MCF 10A (cell line): ENCODE measurements at places on chromosomes 3 and 15. TPM values are rescaled to one million over a fixed set of nuclear protein-coding genes. Genes with fewer than 3 reads are reported as not detected.
A peak's percentile ranks its signal among the peaks of the same experiment; 100 is the strongest.

- H3K27ac ChIP-seq, result no peak overlapping the region
- no peaks in the 10 kb centered on the region for H3K27me3 ChIP-seq
- H3K4me3 ChIP-seq, result no peak overlapping the region
- peaks cover 5% of the 10 kb centered on the region for H3K4me1 ChIP-seq
These were observed 3.3 kb upstream of the PSMD2 start for GRCh38 chr3:184295771-184296170.

TMC3 gene
- not detected in 2 replicates for total RNA-seq

PTPRG gene
- 47.9 and 54.5 TPM in 2 replicates for total RNA-seq

CAND2 gene
- total RNA-seq, result not detected in 2 replicates

KCNH8 gene
- 0.07 TPM in 1 of 2 replicates, not detected in the other for total RNA-seq

DNA sequence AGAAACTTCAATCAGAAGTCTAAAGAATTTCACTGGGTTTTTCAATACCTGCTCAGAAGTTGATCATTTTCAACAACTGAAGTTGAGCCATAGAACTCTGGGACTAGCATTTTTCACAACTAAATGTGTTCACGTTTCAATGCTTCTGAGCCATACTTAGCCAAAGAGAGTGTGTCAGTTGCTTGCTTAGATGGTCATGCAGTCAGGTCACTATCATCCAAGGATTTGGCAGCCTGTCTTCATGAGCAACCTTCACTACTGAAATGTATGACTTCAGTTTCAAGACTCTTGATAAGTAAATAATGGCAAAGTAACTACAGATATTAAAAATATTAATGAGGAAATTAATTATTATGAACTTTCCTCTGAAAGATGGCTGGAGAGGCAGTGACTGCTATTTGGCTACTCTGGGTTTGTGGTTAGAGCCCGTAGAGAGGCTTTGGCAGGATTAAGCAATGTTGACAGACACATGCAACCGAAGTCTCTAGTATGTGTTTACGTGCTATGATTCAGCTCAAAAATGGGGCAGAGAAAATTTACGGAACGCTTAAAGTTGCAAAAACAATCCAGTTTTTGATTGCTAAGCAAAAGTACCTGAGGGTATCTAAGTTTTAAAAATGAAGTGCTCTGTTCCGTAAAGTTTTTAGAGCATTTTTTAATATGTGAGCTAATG lies 133.8 kb downstream of the GMNC start:
- H3K36me3 ChIP-seq, result no peaks in the 10 kb centered on the region
- no peaks in the 10 kb centered on the region for H3K27me3 ChIP-seq
- DNase-seq, result peak; percentile 82
- H3K4me1 ChIP-seq, result peaks cover 14% of the 10 kb centered on the region
- H3K27ac ChIP-seq, result peak overlapping the region; percentile 91

DNA sequence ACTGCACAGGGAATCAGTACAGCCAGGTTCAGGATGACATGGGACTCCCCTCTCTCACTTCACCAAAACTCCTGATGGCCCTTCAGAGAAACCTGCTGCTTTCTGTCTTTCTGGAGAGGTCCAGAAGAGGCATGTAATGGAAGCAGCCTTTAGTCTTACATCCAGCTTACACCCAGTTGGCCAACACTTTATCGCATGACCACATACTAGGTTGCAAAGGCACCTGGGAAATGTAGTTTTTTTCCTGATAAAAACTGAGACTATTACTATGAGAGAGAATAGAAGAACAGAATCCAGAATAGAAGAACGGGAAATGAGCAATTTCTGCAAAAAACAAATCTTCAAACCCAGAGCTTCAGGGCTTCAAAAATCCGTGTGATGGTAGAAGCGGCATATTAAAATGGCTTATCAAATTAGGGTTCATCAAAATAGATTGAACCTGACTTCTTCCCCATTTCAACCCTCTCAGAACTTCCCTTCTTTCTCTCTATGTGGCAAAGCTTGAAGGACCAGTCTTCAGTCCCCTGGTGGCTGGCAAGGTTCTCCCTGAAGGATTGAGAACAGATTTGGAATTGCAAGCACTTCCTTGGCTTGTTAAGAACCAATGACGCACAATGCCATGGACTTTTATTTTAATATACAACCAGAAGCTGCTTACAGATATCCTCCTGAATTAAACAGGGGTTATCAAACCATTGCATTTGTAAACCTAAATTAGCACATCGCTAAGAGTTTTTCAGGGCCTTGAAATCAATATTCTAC lies 34.4 kb downstream of the CORO2B start:
- H3K27ac ChIP-seq, result no peak overlapping the region
- no peaks in the 10 kb centered on the region for H3K4me1 ChIP-seq
- peaks cover 13% of the 10 kb centered on the region for H3K27me3 ChIP-seq
- no peak overlapping the region for H3K4me3 ChIP-seq

SLC9C1 gene
- not detected in 2 replicates for total RNA-seq
